ENCODE measurements at places on chromosomes 1 and 21. TPM values are rescaled to one million over a fixed set of nuclear protein-coding genes. Genes with fewer than 3 reads are reported as not detected.

Gene CLCA1
- not detected for total RNA-seq

Gene TMEM269
- 0.20 TPM for total RNA-seq

Gene F3
- total RNA-seq = 0.16 TPM

Gene FLG
- not detected for total RNA-seq

Gene BARHL2
- total RNA-seq = not detected

DNA sequence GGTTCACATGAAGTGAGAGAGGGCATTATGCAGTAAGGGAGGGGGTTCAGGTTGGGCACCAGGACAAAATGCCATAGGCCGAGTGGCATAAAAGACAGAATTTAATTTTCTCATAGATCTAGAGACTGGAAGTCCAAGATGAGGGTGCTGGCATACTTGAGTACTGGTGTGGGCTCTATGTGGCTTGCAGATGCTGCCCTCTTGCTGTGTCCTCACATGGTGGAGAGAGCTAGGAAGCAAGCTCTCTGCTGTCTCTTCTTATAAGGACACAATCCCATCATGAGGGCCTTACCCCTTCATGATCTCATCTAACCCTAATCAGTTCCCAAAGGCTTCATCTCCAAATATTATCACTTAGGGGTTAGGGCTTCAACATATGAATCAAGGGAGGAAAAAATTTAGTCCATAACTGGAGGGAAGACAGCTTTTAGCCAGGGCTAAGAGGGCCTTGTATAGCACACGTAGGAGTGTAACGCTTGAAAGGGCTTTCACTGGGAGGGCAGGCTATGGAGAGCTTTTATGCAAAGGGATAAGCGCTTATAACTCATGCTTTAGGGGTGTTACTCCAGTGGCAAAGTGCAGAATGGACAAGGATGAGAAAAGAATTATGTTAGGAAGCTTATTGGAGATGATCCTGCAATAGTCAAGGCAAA lies 64.5 kb downstream of the PLPPR5 start:
- no peak for DNase-seq

DNA sequence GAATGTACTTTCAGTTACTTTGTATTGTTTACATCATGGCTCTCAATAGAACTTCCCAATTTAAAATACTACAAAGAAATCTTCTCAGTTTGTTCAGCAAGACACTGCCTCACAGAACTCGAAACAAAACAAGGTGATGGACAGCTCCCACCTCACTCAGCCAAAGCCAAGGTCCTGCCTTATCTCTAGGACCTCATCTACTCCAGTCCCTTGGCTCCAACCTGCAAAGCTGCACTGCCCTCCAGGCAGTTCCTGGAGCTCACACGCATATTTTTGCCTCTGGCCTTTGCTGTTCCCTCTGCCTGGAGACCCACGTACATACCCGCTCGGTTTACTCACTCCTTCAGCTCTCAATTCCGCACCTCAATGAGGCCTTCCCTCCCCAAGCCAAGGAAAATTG lies 40.3 kb downstream of the MCOLN2 start:
- DNase-seq = no peak
